Omental fat pad (tissue), 4 donors: ENCODE measurements at places on chromosomes 4 and X. TPM values are rescaled to one million over a fixed set of nuclear protein-coding genes. Genes with fewer than 3 reads are reported as not detected.

Gene CDS1
- total RNA-seq = 1.7 TPM

Gene UGT2B17
- not detected for total RNA-seq

Gene GAGE1
- not detected for total RNA-seq

Gene ADGRA3
- total RNA-seq = 28.0 TPM

Gene TEX13B
- not detected for total RNA-seq

DNA sequence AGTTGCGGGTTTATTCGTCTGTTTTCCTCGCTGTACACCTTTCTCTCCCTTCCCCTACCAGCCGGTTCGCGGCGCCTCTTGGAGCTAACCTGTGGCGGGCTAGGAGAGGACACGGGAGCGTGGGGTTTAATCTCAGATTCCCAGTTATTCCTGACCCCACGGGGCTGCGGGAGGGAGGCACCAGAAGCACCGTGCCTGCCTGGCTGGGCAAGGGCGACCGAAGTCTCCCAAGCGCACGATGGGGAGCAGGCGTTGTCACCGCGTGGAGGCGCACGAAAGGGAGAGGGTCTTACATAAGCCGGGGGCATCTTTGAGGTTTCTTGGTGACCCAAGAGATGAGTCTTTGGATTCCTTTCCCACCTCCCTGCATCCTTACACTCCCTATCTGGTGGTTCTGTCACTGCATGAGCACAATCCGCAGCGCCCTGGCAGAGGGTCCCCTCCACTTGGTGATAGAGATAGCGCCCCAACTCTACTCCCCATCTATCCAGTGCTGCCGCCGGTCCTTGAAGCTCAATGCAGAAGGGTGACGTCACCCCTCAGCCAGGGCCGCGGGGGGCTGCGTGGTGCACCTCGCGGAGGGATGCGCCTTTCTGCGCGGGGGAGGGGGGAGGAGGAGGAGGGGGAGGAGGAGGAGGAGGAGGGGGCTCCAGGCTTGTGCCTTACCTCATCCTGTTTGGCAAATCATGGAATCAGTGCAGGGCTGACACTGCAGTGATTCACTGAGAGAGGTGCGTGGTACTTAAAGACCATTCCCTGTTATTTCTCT lies 793 bp downstream of the TSPAN7 start:
- no peak for DNase-seq

GRCh38 chr4:21641696-21642095 lies 306.9 kb downstream of the KCNIP4 start:
- DNase-seq = no peak

GRCh38 chr4:169337510-169337909 lies 66.8 kb upstream of the SH3RF1 start:
- DNase-seq = no peak

GRCh38 chrX:12469296-12469695 lies 321.9 kb upstream of the PRPS2 start:
- DNase-seq = no peak

DNA sequence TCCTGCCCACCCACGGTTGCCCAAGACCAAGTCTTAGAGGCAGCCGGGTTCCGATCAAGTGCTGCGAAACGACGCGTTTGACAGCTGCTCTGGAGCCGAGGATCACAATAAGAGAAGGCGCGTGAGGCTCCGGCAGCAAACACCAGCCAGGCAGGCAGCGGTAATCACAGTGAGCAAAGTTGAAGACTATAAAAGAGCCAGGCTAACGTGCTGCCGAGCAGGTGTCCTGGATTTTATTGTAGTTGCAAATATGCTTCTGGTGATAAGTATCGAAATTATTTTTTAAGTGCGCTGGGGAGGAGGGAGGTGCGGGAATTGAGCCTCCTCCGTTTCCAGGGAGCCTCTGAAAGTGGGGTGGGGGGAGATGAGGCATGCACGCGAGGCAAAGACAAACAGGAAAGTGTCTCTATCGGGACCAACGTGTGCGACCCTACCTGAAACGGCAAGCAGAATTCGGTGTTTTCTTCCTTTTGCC lies 590 bp downstream of the GABRA2 start:
- no peak for DNase-seq

DNA sequence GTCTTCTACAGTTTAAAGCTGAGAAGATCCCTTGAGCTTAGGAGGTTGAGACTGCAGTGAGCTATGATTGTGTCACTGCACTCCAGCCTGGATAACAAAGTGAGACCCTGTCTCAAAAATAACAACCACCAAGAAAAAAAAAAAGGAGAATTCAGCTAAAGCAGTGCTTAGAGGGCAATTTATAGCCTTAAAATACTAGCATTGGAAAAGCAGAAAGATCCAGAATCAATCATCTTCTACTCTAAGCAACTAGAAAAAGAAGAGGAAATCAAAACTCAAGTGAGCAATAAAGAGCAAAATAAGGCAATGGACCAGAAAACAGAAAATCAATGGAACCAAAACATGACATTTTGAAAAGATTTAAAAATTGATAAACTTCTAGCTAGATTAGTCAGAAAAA lies 639 bp upstream of the PI4K2B start:
- no peak for DNase-seq

GRCh38 chr4:6892190-6892908 lies 17.3 kb upstream of the TBC1D14 start:
- DNase-seq = no peak

DNA sequence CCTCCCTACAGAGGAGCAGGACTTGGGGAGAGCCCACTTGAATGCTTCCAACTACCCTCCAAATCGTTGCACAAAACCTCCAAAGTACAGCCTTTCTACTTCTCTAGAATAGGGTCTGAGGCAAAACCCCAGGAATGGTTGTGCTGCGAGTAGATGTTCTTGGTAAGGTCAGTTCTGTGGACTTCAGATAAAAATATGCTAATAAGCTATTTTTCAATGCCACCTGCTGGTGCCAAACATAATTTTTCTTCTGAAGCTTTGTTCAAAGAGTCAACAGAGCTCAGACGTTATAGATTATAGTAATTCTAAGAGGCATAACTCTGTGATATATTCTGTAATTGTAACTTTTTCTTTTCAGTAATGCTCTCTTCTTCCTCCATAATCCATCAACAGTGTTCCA lies 425.7 kb downstream of the GPAT3 start:
- no peak for DNase-seq

GRCh38 chr4:14792702-14793227 lies 209.5 kb upstream of the CPEB2 start:
- DNase-seq = no peak

DNA sequence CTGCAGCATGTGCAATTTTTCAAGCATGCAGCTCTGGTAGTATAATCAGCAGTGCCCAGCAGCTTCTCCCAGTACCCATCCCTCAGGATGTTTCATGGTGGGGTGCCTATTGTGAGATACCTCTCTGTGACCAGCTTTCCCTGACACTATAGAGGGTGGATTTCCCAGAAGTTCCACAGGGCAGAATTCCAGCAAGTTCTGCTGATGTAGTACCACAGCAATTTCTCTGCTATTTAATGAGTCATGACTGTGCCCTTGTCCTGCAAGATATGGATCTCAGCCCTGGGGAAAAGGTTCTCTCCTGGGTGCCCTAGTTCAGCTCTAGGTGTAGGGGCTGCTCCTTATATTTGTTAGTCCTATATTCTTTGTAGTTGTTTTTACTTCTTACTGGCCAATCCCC lies 174.8 kb downstream of the ENOX2 start:
- DNase-seq = no peak

- DNase-seq = no peak
These were observed 85.6 kb downstream of the MANBA start for GRCh38 chr4:102675141-102675540.

DNA sequence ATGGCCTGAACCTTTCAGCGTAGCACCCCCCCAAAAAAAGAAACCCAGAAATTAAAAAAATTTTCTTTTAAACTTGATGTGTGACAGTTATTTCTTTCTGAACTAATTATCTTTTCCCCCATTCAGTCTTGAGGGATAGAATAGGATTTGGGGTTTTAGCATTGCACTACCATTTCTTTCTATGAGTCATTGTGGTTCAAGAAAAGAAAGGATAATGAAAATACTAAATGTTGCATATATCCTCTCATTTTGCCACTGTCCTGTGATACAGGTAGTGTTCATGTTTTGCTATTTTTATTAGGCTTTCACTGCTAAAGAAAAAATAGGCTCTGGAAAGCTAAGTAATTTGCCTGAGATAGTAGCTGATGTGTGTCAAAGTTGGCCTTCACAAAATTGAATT lies 39.4 kb upstream of the DCK start:
- DNase-seq = no peak

DNA sequence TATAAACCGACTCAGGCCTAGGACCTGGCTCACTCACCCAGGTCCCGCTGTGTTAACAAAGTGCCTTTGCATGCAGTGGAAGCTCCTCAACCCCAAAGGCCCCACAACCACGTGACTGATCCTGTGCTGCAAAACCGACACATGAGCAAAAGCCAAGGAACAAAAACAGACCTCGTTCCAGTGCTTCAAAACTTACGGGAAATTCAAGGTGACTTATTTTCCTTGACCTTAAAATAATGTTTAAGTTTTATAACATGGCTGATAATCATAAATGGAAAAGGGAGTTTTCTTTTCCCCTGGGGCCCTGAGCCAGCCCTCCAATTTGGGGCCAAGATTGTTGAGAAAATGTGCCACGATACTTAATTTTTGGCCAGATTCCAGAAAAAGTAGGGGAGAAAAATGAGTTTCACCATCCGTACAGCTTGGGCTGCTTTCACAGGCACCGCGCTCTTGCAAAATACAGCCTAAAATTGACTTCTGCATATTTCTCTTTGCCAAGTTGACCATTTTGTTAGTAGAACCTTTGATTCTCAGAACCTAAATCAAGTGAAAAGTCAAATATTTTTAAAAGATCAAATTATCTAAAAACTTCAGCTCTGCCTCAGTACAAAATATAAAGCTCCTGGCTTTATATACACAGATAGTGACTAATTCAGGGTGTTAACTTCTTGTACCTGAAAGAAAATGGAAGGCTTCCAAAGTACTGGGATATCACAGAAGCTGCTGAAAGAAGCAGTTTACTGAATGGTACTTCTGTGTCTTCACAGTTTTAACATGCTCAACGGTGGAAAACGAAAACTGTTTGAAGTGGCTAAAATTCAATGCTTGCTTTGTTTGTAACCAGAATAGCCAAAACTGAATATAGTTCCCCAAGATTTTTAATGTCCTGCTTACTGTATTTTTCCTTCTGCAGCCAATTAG lies 93.8 kb downstream of the APBB2 start:
- DNase-seq = no peak

DNA sequence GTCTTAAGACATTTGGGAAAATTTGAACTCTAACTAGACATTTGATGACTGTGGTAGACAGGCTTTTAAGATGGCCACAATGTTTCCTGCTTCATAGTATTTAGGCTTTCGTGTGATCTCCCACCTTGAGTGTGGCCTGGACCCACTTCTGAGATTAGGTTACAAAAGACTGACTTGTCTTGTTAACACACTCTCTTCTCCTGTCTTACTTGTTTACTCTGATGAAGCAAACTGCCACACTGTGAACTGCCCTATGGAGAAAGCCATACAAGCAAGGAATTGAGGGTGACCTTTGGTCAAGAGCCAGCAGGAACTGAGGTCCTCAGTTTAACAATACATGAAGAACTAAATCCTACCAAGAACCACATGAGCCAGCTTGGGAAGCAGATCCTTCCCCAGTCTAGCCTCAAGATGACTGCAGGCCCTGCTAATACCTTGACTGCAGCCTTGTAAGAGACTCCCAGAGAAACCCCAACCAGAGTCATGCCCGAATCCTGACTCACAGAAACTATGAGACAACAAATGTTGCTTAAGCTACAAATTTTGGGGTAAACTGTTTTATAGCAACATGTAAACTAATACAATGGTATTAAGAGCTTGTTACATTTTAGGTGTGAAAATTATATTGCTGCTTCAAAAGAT lies 20.3 kb downstream of the UBA6 start:
- no peak for DNase-seq

GRCh38 chrX:65635378-65635777 lies 32.1 kb upstream of the MSN start:
- no peak for DNase-seq

DNA sequence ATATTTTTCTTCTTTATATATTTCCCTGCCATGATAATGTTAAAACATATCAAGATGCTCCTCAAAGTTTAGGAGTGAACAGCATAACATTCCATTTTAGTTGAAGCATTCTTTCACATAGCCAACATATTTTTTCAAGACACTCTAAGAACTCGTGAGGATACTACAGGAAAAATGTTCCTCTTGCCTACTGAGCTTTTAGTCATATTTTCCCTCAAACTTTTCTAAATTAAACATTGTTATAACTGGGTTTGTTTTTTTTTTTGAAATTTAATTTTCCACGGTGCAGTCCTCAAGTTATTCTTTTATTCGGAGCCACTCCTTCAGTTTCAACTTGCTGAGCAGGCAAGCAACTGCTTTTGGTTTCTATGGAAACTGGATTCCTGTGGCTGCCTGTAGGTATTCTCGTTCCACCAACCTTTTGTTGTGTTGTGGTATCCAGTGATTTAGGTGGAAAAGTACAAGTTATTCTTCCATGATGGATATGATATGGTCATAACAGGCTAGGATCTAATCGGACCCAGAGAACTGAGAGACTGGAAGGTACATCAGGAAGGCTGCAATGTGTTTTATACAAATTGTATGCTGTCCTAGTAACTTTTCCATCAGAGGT lies 248.0 kb downstream of the TRIML1 start:
- no peak for DNase-seq

GRCh38 chr4:41178372-41179370 lies 35.7 kb downstream of the APBB2 start:
- DNase-seq = no peak

GRCh38 chr4:98662626-98663225 lies 4.3 kb upstream of the TSPAN5 start:
- no peak for DNase-seq

- DNase-seq = no peak
These were observed 221.7 kb downstream of the APBB2 start for GRCh38 chr4:40992472-40993295.
